ENCODE measurements at places on chromosomes 7 and 10. TPM values are rescaled to one million over a fixed set of nuclear protein-coding genes. Genes with fewer than 3 reads are reported as not detected.

Gene SPAG6
- total RNA-seq: 0.11 TPM

Gene DBF4
- total RNA-seq: 23.1 TPM

Gene NODAL
- not detected for total RNA-seq

Gene PLEKHS1
- total RNA-seq: not detected

Gene CTTNBP2
- 7.0 TPM for total RNA-seq

Gene FRMPD2
- not detected for total RNA-seq

Gene ATG9B
- 0.11 TPM for total RNA-seq

Gene GOLGA7B
- total RNA-seq: not detected

Gene UNCX
- total RNA-seq: not detected

Gene AMZ1
- total RNA-seq: 0.22 TPM

Gene GSDME
- total RNA-seq: 56.4 TPM

Gene TUBB8
- not detected for total RNA-seq

Gene CYP2C19
- not detected for total RNA-seq

Gene NACAD
- total RNA-seq: 2.4 TPM

Gene CCDC172
- total RNA-seq: not detected

Gene SH3PXD2A
- total RNA-seq: 17.9 TPM

All from uterine smooth muscle cell (primary cell).